ENCODE measurements at places on chromosomes 5 and 9. TPM values are rescaled to one million over a fixed set of nuclear protein-coding genes. Genes with fewer than 3 reads are reported as not detected.

GRCh38 chr5:87383216-87383615 is 29.5 kb downstream of the CCNH start:
- no peak for DNase-seq

- DNase-seq = no peak
These were observed 52.4 kb downstream of the SEC61B start for GRCh38 chr9:99274495-99274894.

DNA sequence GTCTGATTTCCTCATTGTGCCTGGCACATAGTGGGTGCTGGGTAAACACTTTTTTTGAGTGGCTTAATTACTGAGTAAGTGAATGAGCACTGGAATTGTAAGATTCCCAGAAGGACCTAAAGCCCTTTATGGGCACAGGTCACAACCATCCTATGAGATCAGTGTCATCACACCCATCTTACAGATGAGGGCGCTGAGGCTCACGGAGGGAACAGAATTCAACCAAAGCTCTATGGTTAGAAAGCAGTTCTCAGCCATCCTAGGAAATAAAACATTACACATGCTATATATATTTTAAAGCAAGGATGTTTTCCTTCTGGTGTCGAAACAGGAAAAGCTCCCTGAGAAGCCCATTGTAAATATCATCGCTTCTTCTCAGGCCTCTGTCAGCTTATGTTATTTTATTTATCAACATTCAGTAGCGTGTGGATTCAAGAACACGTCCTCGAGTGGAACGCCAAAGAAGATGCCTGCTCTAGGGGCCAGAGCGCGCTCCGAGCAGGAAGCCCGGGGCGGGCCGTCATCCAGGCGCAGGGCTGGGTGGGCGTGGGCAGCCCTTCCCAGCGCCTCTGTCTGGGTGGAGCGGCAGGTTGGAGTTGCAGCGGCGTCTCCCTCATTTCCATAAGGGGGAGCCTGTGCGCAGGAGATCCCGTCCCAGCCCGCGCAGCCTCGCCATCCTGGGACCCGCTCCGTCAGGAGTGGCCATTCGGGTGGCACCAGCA is 155.8 kb upstream of the SMIM23 start:
- DNase-seq = peak; percentile 68

- DNase-seq = no peak
These were observed 30.6 kb upstream of the ASS1 start for GRCh38 chr9:130414081-130414731.

Gene SMIM33
- total RNA-seq = not detected

Gene SLC25A48
- not detected for total RNA-seq

Gene NSG2
- total RNA-seq = not detected

Gene UIMC1
- 31.9 TPM for total RNA-seq

DNA sequence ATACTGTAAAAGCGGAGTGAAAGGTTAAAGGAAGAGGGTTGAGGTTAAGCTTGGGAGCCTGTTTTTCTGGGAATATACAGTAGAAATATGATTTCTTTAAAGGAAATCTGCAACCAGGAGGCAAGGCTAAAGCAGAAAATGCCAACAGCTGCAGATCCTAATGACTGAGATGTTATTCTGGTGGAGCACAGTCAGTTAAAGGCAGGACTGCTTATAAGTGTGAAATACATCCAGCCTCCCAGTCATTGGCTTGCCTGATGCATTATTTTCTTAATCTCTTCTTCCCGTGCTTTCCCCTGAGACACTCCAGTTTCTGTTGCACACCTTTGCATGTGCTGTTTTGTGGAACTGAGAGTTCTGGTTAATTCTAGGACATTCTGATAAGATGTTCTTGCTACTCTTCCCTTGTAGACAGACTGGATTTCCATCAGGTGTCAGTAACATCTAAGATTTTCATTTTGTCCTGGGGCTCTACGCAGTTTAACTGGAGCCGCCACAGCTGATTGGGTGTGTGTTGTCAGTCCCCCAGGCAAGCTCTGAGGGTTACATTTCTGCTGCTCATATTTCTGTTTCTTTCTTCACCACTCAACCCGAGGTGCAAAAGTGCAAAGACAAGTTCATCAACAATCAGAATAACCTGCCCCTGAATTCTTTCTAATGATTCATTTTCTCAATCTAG is 44.4 kb downstream of the CAST start:
- DNase-seq = no peak

Gene UBE2QL1
- 21.0 TPM for total RNA-seq

GRCh38 chr9:25939126-25939525 is 260.9 kb upstream of the TUSC1 start:
- no peak for DNase-seq

Gene SAXO1
- total RNA-seq = not detected

- DNase-seq = no peak
These were observed 100.4 kb upstream of the SLC44A1 start for GRCh38 chr9:105144076-105144475.

- DNase-seq = no peak
These were observed 26.9 kb downstream of the NEURL1B start for GRCh38 chr5:172667786-172668593.

- no peak for DNase-seq
These were observed 4.0 kb downstream of the BRD3 start for GRCh38 chr9:134063571-134064450.

GRCh38 chr5:115941051-115941675 is 21.1 kb upstream of the LVRN start:
- no peak for DNase-seq

Gene SLC36A3
- not detected for total RNA-seq

Gene MAMDC2
- total RNA-seq = 3.7 TPM

DNA sequence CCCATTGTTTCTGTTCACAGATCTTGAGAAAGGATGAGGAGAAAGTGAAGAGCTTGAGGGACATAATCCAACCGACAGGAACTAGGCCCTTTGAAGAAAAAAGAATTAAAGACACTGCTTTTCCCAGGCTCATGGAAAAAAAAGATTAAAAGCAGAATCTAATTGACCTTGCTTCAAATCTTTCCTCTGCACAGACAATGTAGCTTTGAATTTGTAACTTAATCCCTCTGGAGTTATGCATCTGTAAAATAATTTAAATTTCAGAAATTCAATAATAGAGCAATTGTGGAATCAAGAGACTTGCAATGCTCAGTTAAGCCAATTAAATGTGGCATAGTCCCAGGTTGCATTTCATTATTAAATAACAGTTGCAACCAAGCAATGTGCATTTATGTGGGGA is 64.6 kb downstream of the SVEP1 start:
- DNase-seq = no peak

- no peak for DNase-seq
These were observed 84.3 kb upstream of the SHB start for GRCh38 chr9:38153152-38153909.

DNA sequence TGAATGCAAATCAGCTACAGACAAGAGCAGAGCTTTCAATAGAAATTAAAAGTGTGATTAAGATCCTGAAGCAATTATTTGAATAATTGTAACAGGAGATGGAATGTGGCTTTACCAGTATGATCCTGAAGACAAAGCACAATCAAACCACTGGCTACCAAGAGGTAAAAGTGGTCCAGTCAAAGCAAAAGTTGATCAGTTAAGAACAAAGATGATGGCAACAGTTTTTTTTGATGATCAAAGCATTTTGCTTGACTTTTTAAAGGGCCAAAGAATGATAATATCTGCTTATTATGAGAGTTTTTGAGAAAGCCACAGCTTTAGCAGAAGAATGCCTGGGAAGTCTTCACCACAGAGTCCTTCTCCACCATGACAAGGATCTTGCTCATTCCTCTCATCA is 409.2 kb downstream of the CSNK1G3 start:
- DNase-seq = no peak

- DNase-seq = no peak
These were observed 152.4 kb downstream of the LRRC70 start for GRCh38 chr5:62731022-62731421.

GRCh38 chr5:102865171-102865509 is 110.0 kb downstream of the PAM start:
- no peak for DNase-seq

- no peak for DNase-seq
These were observed 5.6 kb upstream of the BNIP1 start for GRCh38 chr5:173138707-173139106.

DNA sequence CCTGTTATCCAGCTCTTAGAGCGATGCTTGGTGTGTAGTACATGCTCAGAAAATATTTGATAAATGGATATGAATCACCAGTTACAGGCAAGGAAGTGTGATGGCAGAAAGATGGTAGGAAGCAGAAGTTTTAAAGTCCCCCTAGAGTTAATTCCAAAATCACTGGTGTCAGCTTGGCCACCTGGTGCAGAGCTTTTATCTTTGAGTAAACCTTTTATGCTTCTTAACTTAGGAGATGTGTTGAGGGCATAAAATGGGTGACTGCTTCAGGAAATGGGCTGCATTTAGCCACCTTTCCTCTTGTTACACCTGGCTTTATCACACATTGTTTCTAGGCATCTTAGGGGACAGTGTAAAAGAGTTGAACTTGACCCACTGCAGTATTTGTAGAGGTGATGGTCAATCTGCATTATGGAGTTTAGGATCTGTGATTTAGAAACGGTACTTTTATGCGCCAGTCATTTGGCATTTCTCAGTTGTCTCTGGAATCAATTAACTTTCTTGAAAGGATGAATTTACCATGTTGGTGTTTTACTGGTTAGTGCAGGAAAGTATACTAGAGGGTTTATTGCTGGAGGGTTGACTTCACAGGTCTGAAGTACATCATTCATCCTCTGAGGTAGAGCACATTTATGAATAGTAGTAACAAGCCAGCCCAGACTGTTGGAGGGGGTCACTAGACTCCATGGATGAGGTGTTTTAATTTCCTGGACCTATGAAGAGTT is 7.5 kb upstream of the FAM120AOS start:
- no peak for DNase-seq

Gene RNF183
- not detected for total RNA-seq

DNA sequence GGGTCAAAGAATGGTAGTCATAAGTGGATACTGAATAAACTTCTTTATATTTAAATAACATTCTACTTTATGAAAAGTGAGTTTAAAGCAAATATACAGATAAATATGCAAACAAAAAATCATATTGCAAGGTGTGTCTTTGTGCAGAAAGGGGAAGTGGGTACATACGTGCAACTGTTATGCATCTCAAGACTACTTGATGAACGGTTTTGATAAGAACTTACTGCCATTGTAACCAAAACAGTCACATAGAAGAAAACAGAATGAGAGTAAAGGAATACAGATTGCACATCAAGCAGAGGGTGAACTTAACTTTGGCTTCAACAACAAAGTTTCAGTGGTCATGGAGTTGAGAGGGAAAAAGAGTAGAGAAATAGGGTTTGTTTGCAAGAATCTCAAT is 9.9 kb downstream of the CAMK4 start:
- DNase-seq = no peak

- DNase-seq = peak; percentile 62
These were observed 16.1 kb upstream of the MXD3 start for GRCh38 chr5:177327539-177328522.

DNA sequence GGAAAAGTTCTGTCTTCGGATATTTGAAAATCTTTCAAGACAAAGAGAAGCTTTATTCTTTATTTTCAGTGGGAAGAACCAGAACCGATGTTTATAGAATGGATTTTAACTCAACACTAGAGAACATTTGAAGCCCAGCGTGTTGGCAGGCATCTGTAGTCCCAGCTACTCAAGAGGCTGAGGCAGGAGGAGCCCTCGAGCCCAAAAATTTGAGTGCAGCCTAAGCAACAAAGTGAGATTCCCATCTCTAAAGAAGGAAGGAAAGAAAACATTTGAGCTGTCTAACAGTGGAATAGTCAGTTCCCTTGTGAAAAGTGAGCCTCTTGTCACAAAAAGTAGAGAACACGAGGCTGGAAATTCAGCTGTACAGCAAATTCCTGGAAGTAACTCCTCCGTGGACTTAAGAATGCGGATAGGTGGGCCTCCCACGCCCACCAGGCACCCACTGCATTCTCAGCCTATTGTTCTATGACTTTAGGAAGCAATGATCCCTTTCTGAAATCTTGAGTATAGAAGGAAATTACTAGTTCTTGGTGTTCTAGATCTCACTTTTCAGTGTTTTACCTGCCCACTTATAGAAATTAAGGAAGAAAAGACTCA is 2.3 kb upstream of the PTPDC1 start:
- no peak for DNase-seq

DNA sequence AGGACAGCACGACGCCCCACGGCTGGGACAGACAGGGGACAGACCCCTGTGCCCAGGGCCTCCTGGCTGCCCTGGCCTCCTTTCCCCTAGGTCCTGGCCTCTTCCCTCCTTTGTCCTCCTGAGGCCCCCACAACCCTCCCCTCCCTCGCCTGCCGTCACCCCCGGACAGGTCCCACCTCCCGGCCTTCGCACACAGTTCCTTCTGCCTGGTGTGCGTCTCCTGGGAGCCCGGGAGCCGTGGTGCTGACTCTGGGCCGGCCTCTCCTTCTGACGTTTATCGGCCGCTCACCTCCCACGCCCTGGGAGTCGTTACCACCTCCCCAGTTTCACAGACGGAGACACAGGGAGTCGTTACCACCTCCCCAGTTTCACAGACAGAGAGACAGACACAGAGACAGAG is 25.1 kb upstream of the NOTCH1 start:
- DNase-seq = no peak

Gene GRM6
- total RNA-seq = not detected

Gene SARDH
- total RNA-seq = 0.32 TPM

GRCh38 chr5:173490681-173491080 is 125.8 kb downstream of the BOD1 start:
- DNase-seq = no peak

Gene SOHLH1
- not detected for total RNA-seq

DNA sequence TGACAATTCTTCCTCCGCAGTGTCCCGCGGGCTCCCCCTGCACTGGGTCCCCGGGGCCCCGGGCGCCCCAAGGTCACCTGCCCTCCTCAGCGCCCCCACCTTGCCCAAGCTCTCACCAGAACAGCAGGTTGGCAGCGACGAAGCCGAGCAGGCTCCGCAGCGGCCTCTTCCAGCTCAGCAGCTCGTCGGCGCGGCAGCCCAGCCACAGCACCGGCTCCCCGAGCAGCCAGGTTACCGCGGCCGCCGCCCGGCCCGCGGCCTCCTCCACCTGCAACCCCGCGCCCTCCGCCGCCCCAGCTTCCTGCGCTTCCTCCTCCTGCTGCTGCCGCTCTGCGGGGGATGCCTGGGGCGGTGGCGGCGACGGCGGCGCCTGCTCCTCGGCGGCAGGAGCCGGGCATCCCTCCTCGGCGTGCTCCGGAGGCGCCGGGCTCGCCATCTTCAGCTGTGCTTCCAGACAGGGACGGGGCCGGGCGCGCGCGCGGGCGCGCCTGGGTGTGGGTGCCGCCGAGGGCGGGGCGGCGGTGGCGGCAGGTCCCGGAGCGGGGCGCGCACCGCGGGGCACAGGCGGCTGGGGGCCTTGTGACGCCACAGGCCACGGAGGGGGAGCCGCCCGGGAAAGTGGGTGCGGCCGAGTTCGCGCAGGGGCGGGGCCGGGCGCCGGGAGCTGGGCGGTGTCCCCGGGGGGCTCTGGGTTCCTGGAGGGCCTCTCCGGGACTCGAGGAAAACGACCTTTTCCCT is at the start of gene RETREG1:
RETREG1 (minus strand) TSS at position 462 of the 738 bp plus-strand sequence; CDS start at position 436, 26 bp downstream.
- peak; percentile 67 for DNase-seq

- no peak for DNase-seq
These were observed 15.5 kb downstream of the TYRP1 start for GRCh38 chr9:12708562-12709298.

- DNase-seq = no peak
These were observed 20.1 kb downstream of the MINAR2 start for GRCh38 chr5:129767927-129768380.

All from heart left ventricle (tissue), 16 donors.